ENCODE measurements at places on chromosomes 12 and 14.
A peak's percentile ranks its signal among the peaks of the same experiment; 100 is the strongest.

- DNase-seq, result no peak
Observed at GRCh38 chr12:25401547-25402345, 151.0 kb upstream of the KRAS start.

DNA sequence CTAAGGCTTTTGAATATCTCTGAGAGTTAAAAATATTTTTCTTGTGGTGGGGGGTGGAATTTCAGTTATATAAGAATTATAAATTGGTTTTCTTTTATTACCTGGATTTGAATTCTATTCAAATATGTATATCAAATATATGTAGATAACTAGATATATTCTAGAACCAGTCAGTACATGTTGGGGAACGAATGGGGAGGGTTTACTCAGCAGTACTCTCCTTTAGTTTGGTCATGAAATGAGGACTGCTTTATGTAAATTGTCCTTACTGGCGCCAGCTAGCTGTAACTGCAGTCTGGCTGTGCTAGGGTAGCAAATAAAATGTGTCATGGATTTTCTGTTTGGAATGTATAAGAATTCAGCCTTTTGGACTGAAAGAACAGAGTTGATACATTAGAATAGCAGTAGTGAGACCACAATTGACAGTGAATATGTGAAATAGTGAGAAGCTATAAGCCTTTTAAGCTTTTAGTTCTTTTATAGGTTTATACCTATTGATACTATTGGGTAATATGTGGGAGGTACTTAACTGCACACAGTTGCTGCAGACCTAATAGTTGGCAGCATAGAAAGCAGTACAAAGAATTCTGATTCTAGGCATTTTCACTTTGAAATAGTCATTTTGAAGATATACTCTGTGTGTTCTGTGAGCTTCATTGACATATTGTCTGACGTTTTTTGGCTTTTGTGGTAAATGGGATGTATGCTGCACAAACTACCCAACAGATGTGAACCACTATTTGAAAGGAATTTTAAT lies 29.0 kb downstream of the ATF7IP start:
- DNase-seq, result peak; percentile 93

DNA sequence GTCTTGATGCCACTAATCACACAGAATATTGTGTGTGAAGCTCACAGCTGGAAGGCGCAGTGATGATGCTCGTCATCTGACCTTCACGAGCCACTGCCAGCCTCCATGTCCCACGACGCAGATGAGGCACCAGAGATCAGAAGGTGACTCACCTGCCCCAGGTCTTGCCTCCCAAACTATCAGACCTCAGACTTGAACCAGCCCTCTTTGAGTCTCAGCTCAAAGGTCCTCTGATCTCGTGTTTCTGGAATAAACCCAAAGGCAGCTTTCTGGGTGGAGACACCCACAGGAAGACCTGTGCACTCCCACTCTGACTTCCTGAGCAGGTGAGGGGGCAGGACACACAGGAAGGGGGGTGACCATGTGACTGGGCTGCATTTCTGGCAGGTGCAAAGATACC lies 19.6 kb upstream of the CHGA start:
- DNase-seq, result no peak

- no peak for DNase-seq
Observed at GRCh38 chr14:91358654-91359220, 58.9 kb downstream of the CCDC88C start.

DNA sequence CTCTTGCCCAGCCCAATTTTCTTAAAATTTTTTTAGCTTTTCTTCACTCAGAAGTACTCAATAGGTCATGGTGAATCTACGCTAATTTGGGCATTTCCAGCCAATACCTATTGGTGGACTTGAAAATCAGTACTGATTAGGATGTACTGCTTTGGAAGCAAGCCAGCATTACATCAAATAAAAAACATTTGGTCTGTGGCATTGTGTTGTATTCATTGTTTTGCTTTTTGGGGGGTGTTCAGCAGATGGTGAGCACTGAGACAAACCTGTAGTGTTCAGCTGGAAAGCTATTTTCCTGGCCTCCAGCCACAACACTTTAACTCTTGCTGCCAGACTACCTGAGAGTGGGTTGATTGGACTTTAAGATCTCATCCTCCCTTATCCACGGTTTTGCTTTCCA lies 4.0 kb downstream of the MAPKAPK5 start:
- no peak for DNase-seq

DNA sequence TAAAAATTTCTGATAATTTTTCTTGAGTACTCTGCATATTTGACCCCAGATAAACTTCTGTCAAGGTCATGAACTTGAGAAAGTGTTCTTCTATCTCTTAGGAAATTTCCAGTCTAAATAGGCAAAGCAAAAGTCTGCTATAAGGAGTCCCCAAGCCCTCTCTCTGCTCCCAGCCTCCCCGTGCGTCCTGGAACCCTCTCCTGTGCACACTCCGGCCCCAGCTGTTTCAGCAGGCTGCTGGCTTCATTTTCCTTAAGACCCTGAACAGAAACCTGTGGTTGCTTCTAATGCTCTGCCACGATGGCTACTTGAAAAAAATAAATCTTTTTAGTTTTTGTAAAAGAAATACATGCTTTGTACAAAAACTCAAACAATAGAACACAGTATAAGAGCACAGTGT lies 14.7 kb downstream of the KRT2 start:
- DNase-seq, result no peak

GRCh38 chr14:59768855-59769375 lies 101.7 kb downstream of the RTN1 start:
- no peak for DNase-seq

GRCh38 chr14:104724981-104725771 lies 1.1 kb downstream of the ADSS1 start:
- DNase-seq, result peak; percentile 65
